ENCODE measurements at places on chromosomes 11 and 22.

DNA sequence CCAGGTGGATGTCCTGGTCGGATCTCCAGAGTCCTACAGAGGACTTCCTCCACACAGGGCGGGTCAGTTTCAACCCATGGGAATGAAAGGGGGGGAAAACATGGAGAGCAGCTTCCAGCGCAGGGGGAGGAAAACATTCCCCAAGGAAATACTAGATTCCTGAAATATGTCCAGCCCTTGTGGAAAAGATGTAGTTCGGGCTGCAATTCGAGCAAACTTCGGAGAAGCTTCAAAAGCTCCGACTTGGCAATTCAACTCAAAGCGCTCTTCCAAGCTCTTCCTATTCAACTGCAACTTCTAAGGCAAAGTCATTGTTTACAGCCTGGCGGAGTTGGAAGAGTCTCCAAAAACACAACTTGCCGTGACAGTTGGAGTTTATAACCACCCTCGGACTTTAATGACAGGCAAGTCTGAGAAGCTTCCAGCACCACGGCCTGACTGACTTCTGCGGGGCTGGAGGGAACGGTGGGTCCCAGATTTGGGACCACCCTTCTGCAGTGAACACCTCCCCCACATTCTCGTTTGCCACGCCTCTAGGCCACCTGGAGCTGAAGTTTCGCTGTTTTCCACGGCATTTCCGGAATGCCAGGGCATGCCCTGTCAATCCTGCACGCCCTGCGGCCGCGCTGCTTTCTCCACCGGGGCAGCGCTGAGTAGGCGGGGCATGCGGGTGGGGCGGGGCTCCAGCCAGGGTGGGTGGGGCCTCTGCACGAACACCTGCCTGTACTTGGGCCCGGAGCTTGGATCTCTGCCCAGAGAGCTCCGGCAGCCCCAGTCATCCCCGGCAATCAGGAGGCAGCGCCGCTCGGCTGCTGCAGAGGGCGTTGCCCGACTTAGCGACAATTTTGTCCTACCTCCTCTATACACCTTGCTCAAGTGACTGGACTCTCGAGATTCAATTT, 49.0 kb upstream of the BIRC3 start:
- peak; percentile 77 for DNase-seq

DNA sequence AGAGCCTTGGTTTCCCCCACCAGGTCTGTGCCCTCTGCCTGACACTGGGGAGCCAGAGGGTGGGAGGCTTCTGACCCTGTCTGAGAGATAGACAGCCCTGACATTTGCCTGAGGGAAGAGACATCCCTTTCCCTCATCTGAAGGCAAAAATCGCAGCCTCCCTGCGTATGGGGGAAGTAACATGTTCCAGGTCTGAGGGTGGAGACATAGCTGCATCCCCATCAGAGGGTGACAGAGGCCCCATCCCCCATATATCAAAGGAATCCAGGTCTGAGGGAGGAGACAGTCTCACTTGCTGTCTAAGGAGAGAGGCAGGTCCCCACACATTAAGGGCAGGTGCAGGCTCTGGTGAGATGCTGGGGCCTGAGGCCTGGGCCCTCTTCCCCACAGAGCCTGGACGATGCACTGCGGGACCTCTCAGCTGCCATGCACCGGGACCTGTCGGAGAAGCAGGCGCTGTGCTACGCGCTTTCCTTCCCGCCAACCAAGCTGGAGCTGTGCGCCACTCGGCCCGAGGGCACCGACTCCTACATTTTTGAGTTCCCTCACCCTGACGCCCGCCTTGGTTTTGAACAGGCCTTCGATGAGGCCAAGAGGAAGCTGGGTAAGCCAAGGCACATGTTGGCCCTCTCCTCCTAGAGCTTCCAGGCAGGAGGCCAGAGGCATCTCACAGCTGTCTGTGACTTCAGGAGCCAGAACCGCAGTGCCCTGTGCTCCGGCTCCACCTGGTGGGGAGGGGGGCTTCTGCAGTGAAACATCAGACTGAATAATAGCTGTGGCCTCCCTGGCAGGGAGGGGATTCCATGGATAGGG, 16.1 kb upstream of the RELT start:
- DNase-seq, result peak; percentile 41

GRCh38 chr22:24553597-24554312, 1.2 kb downstream of the GUCD1 start:
- peak; percentile 7 for DNase-seq

DNA sequence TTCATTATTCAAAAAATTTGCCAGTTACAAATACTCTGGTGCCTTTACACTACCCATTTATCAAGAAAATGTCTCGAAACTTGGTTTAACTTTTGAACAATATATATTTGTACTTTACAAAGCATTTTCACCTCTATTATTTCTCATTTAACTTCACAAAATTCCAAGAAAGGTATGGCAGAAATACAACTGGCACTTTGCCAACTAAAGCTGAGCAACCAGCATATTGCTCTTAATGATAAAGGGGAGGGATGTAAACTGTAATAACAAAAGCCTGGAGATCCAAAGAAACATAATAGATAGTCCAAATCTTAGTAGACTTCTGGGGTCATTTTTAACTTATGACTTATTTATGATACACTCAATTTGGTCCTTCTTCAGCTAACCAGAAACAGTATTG, 7.7 kb downstream of the PITPNB start:
- no peak for DNase-seq

DNA sequence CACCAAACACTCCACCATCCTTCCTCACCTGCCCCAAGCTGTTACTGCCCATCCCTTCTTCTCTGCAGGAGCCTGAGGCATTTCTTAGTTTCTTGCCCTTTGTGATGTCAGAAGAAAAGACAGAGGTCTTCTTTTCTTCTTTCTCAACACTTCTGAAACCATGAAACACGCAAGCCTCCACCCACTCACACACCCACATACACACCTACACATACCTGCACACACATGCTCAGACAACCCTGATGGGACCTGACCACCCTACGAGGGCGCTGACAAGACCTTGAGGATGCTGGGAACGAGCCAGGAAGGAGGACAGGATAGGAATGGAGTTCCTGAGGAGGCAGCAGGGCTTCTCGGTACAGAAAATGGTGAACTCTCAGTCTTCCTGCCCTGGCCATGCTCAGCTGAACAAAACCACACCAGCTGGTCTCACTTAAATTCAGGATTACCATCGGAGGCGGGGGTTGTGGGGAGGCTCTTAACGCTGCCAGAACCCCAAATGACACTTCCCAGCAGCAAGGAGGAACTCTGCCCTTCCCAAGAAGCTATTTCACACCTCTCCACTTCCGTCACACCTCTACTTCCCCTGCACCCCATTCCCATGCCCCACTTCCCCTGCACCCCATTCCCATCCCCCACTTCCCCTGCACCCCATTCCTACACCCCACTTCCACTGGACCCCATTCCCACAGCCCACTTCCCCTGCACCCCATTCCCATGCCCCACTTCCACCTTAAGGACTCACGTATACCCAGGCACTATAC, 41.0 kb downstream of the CSF2RB start:
- no peak for DNase-seq

DNA sequence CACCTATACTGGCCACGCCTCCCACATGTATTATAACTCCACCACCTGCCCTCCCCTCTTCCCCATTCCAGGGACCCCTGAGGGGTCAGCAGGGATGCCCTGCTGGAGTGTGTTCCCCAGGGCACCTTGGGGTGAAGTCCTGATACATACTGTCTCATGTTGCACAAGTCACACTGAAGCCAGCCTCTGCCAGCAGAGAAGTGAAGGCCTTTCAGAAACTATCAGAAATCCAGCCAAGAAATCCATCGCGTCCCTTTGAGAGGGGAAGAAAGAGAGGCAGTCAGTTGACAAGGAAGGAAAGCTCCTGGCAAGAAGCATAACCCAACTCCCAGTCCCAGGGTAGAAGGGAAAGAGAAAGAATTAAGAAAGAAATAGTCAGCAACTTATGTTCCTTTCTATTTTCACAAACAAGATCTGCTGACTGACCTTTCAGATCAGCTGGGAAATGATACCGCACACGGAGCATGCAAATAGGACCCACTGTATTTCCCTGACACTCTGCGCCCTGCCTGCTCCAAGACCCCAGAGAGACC, 45.2 kb downstream of the SC5D start:
- no peak for DNase-seq

DNA sequence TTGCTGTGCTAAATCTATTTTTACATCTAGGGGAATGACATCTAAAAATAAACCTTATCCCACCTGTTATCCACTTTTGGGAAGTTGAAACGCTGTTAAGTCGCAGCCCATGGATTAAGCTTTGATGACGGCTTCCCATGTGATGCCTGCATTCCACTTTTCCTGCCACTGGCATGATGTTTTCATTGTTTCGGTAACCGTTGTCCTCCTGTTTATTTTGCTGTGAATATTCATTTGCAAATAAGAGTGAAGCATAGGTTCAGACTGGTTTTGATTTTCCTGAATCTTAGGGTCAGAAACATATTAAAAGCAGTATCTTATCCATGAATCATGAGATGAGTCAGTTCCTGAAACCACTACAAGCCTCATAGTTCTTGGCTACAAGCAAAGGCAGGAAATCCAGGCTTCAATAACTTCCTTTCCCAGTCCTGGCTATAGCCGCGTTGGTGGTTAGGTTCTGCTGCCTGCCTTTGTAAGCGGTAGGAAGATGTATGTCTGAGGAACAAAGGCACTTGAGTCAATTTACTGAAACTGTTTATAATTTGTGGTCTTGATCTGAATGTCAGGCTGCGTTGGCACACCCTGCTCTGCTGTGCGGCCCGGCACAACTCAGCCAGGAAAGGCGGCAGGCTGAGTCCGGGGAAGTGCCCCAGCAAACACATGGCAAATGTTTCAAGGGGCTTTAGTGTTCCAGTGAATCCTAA, 19.4 kb downstream of the TEAD1 start:
- DNase-seq, result peak; percentile 24

GRCh38 chr22:48893288-48894063, 934.2 kb downstream of the BRD1 start:
- no peak for DNase-seq

DNA sequence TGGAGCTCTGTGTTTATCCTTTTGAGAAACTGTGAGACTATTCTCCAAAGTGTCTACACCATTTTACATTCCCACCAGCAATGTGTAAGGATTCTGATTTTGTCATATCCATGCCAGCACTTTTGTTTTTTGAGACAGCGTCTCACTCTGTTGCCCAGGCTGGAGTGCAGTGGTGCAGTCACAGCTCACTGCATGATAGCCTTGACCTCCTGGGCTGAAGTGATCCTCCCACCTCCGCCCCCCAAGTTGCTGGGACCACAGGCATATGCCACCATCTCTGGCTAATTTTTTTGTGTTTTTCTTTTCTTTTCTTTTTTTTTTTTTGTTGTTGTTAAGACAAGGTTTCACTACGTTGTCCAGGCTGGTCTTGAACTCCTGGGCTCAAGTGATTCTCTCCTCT, 35.3 kb downstream of the PPP6R3 start:
- no peak for DNase-seq

DNA sequence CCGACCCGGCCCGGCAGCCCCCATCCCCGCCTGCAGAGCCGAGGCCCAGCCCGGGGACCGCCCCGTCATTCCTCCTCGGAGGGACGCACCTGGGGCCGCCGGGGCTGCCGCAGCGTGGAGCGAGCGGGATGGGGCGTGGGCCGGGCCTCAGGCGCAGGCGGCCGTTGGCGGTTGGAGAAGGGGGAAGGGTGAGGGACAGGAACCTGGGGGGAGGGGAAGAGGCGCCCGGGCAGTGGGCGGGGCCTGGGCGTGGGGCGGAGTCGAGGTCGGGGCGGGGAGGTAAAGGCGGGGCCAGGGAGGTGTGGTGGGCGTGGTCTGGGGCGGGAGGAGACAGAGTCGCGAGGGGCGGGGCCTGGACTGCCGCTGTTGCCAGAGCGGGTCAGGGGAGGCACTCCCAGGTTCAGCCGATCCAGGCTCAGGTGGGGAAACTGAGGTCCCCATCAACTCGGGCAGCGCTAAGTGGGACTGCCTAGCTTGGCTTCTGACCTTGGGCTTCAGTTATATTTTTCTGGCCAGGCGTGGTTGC, at the start of gene TESMIN:
Gene TESMIN (minus strand): TSS at position 190 of the 526 bp plus-strand sequence. CDS start 860 bp downstream, outside the sequence.
- DNase-seq, result peak; percentile 95

- DNase-seq, result no peak
Measured at GRCh38 chr11:117793583-117793982, 3.4 kb downstream of the DSCAML1 start.

GRCh38 chr11:12775955-12776354, 101.7 kb downstream of the TEAD1 start:
- no peak for DNase-seq

- no peak for DNase-seq
Measured at GRCh38 chr11:110148775-110149744, 55.9 kb downstream of the ZC3H12C start.

DNA sequence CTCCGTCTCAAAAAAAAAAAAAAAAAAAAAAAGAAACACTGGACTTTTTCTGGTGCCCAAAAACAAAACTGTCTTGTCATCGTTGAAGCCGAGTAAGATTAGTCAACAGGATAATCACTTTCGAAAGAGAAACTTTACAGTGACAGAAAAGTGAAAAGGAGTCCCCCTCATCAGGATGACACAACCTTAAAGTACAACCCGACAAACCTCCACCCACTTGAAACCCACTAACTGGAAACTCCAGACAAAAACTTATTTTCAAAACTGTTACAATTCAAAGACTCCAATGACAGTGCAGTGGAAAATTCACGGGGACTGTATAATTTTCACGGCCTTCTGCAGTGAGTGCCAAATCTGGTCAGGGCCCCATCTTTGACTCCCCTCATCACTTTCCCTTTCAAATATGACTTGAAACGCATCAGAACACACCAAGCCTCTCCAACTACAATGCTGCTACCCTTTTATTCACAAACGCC, 1.3 kb downstream of the DENND5A start:
- peak; percentile 38 for DNase-seq

GRCh38 chr11:13249992-13250391, 27.6 kb upstream of the BMAL1 start:
- no peak for DNase-seq

GRCh38 chr11:64007629-64008282, 21.5 kb downstream of the OTUB1 start:
- no peak for DNase-seq

GRCh38 chr11:113023228-113023627, 62.0 kb downstream of the NCAM1 start:
- DNase-seq, result no peak

DNA sequence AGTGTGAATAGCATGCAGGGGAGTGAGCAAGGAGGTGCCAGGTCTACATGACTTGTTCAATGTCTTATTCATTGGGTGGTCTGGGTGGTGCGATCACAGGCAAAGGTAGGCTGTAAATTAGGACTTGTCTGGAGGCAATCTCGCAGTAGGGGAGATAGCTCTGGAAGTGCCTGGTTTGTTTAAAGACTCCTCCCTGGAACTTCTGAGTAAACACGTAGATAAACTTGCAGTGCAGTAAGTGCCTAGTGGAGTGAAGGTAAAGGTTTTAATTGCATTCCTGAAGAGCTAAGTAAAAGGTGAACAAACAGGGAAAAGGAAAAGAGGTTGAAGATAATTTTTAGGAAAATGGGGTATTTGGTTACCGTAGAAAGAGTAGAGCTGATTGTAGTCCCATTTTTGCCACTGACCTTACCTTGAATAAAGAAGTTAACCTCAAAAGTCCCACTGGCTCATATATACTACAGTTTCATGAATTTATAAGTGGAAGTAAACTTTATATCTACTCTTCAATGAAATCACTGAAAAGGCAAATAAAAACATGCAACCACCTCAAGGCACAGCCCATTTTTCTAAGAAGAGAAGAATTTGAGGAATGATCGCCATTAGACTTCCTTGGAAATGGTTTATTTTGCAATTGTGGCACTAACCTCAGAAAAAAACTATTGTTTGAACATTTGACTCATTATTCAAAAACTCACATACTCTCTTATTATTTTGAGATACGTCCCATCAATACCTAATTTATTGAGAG, 44.3 kb downstream of the AASDHPPT start:
- no peak for DNase-seq
